ENCODE measurements at places on chromosomes 13 and 19.

- peak; percentile 33 for DNase-seq
These were observed 110.3 kb downstream of the NHLRC3 start for GRCh38 chr13:39148513-39148961.

DNA sequence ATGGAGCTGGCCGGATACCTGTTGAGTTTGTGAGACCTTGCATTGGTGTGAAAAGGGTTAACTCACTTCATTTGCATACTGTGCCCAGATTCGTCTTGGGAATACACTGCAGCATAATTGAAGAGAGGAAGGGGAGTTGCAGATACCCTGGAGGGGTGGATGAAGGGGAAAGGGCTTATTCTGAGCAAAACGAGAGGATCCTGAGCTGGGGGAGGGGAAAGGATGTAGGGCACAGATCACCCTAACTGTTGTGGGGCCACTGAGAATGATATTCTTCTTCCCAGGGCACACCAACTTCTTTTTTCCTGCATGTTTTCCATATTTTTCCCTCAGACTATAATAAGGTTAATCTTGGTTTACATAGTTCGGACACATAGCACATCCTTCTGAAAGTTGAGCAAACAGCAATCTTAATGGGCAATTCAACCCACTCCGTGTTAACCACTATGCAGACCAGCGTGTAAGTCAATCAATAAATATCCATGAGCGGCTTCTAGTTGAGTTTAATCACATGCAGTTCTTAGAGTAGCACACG lies 11.7 kb upstream of the PTPRS start:
- DNase-seq: no peak

DNA sequence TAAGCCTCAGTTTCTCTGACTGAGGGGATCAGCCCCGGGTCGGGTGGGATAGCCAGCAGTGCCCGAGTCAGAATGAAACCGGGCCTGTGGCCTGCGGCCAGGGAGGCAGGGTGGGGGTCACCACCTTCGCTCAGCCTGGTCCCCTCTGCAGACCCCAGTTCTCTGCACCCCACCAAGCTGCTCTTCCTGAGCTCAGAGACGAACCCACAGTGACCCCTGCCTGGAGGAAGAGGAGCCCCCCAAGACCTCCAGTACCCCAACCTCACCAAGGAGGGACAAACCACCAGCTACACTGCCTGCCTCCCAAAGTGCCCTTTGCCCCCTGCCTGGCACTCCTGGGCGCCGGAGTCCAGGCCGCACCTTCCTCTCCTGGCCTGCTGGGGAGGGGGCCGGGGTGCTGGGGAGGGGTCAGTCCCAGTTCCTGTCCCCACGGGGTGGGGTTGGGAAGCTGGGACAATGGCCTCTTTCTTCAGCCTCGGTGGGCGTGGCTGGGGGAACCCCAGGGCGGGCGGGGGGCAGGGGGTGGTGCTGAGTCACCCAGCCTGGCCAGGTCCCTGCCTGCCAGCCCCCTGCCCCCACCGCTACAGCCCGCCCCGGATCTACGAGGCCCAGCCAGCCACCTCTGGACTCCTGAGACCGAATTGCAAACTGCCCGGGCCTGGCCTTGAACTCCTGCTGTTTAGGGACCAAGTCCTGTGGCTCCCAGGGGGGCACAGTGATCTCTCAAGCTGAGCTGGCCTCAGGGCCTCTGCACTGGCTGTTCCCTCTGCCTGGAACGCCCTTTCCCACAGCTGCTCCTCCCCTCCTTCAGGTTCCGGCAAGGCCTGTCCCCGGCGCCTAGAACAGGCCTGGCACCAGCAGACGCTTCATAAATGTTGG lies 14.3 kb downstream of the ZBTB7A start:
- DNase-seq: no peak

- DNase-seq: no peak
These were observed 8.8 kb downstream of the ZNF724 start for GRCh38 chr19:23241419-23241818.

GRCh38 chr13:78398743-78399410 lies 204.5 kb downstream of the POU4F1 start:
- no peak for DNase-seq

GRCh38 chr19:32868206-32868950 lies 1.2 kb downstream of the SLC7A9 start:
- no peak for DNase-seq

- no peak for DNase-seq
These were observed 335.1 kb downstream of the GPC6 start for GRCh38 chr13:93561576-93562225.

DNA sequence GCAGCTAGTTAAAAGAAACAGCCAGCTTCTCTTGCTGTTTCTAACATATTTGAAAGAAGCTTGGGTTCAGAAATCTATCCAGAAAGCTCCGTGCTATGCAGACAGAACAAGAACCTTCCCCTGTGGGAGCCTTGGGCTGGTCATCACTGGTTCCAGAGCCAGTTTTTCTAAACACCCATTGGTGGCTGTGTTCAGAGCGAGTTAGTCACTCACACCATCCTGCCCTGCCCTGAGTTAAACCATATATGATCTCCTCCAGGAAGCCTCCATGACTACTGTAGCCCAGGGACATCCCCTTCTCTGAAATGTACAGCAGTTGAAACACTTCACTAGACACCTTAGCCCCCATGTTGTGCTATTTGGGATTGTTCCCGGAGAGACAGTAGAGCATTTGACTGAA lies 200.8 kb upstream of the SGCG start:
- no peak for DNase-seq

DNA sequence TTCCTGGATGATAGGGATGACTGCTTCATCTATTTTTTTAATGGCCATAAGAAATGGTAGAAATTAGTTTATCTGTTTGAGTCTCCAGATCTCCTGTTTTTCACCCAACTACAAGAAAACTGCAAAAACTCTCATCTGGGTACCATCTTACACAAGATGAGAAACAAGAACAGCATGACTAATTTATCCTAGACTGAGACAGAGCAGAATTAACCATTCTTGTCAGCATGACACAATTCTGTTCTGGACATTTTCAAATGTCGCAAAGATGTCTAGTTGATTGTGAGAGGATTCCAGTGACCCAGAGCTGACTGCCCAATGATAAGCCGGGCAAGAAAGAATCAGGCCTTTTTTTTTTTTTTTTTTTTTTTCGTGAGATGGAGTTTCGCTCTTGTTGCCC lies 12.8 kb downstream of the ZNF43 start:
- DNase-seq: no peak

DNA sequence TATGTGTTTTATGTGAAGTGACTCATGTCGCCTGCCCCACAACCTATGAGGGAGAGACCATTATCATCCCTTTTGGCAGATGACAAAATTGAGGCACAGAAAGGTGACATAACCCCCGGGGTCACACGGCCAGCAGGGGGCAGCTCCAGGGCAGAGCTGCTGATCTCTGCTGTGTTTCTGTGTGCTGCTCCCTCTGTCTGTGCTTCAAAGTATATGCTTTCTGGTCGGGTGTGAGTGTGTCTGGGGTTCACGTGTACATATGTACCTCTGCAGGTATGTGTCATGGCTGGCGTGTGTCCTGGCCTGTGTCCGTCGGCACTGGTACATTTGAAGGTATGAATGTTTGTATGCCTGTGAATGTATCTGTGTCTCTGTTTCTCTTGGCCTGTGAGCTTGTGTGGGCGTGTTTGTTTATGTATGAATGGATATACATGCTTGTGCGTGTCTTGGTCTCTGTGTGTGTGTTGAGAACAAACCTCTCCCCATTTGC lies 7.1 kb downstream of the LIPE start:
- DNase-seq: no peak

- DNase-seq: no peak
These were observed 342.4 kb downstream of the KCNRG start for GRCh38 chr13:50357586-50358118.

DNA sequence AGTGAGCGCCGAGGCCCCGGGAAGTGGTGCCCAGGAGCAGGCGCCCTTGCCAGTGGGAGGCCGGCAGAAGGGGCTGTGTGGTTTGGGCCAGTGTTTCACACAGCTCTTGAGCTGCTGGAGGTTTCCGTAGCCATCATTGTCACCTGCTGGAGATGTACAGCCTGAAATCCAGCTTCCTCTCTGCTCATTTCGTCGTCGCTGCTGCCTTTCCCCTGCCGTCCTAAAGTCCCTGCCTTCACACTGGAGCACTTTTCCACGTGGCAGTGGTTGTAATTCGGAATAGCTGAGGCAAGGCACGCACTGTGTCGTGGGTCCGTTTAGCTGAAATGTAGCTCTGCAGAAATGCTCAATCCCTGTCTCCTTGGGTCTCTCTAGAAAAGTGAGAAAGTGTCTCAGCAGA lies 13.2 kb downstream of the DAZAP1 start:
- no peak for DNase-seq

DNA sequence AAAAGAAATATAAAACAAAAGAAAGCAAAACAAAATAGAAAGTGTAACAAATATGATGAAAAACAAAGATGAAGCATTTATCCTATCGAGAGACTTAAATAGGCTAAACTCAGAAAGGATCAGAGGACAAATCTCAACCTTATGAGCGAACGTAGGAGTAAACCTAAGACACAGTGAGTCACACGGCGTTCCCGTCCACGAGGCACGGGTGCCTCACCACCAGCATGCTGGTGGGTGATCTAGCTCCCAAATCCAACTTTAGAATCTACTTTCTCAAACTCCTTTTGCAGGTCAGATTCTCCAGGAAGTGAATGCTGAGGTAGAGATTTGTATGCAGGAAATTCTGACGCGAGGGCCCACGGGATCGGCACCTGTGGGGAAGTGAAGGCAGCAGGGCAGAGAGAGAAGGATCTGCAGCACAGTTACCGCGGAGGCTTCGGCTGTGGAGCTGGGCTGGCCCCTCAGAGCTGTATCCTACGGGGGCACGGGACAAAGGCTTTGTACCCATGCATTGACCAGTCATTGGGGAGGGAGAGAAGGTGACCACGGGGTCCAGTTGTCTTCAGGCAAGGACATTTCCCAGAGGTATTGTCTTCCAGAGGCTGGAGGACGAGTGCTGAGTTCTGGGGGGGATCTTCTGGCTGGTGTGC lies 7.5 kb upstream of the MIER2 start:
- DNase-seq: no peak

GRCh38 chr13:28181413-28181812 lies 43.1 kb downstream of the PAN3 start:
- DNase-seq: peak; percentile 29

All from HS-5 (cell line).